ENCODE measurements at places on chromosomes 3 and 15.
A peak's percentile ranks its signal among the peaks of the same experiment; 100 is the strongest.

DNA sequence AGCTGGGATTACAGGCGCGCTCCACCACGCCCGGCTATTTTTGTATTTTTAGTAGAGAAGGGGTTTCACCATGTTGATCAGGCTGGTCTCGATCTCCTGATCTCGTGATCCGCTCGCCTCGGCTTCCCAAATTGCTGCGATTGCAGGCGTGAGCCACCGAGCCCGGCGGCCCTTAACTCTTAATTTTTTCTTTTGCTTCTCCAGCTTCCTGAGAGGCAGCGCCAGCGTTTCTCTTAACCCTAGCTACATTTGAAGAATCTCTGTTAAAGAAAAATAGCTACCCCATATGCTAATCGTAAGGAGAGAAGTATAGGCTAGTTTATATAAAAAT is 465 bp upstream of the GK5 start:
- DNase-seq = no peak

GRCh38 chr3:197002701-197003454 is 26.7 kb downstream of the MELTF start:
- DNase-seq = peak; percentile 92

GRCh38 chr15:74523982-74524381 is 17.0 kb upstream of the ARID3B start:
- no peak for DNase-seq

GRCh38 chr15:59350421-59350732 is 22.3 kb downstream of the MYO1E start:
- no peak for DNase-seq

GRCh38 chr15:29612096-29612495 is 210.2 kb downstream of the TJP1 start:
- DNase-seq = no peak

GRCh38 chr3:131323014-131323413 is 58.6 kb upstream of the NUDT16 start:
- DNase-seq = no peak

DNA sequence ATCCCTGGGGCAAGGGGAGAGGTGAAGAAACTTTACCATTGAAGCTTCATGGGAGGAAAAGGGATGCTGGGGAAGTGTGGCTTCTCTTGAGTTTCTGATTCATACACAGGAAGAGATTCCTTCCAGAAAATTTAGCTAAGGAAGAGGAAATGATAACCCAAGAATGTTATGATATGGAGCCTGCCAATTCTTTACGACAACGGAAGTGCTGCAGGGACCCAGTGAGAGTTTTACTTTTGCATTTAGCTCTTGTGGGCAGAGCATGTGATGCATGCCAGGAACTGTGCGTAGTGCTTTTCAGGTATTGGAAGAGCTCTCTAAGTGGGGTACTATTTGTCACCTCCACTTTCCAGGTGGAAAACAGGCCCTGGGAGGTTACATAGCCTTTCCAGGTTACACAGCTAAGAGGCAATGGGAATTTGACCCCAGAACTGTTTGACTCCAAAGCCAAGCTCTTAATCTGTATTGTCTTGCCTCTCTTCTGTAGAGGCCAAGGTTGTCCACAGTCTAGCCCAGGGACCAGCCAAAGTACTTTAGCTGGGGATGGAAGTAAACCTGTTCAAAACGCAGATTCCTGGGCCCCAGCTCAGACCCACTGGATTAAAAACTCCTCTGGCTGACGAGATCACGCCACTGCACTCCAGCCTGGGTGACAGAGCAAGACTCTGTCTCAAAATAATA is 23.0 kb downstream of the CMTM7 start:
- peak; percentile 78 for DNase-seq

DNA sequence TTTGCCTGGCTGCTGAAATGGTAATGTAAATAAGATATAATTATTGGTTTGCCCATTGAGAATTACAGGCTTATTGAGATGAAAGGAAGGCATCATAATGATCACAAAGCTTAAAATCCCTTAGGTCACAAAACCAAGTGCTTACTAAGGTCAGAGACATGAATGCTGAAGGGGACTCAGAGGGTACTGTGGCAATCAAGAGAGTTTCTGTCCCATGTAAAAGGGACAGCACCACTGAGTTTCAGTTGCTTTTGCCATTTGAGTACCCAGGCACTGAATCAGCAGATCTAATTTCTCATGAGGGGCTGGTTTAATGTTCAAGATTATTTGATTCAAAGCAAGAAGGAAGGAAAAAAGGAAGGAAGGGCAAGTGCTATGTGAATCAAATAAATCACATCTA is 127.0 kb downstream of the PLOD2 start:
- no peak for DNase-seq

DNA sequence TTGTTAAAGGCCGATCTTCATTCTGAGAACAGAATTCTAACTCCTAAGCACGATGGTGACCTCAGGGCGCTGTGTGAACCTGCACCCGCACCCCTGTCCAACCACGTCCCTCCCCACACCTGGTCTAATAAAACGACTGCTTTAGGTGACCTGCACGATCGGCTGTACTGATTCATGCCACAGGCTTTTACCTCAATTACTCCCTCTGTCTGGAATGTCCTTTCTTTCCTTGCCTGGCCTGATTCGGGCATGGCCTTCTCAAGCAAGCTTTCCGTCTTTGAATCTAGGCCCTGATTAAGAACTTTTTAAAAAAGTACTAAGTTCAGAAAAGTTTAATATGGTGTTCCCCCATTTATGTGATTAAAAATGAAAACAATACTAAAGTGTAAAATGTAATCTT is 842 bp upstream of the U2SURP start:
- no peak for DNase-seq

DNA sequence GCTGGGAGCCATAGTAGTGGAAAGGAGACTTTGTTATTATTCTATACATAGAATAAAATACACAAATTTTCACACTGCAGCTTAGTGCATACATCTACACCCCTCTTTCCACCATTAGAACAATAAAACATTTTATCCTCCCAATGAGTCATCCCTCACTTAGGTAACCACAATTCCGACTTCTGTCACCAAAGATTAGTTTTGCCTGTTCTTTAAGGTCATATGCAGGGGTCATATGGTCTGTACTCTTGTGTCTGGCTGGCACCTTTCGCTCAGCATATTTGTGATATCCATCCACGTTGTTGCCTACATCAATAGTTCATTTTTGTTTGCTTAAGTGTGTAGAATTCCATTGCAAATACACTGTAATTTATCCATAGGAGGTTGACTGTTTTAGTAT is 399.4 kb downstream of the SHQ1 start:
- DNase-seq = no peak

GRCh38 chr15:72118017-72118978 is at the start of the genes MYO9A and SENP8:
Gene MYO9A, minus strand, starts transcription at chr15:72118150. Its CDS starts 71,587 bp downstream, at chr15:72046563.
Gene SENP8, plus strand, starts transcription at chr15:72118403. Its CDS starts 21,221 bp downstream, at chr15:72139624.
- DNase-seq = peak; percentile 99

GRCh38 chr3:195900436-195901355 is 7.7 kb downstream of the TNK2 start:
- DNase-seq = peak; percentile 78

DNA sequence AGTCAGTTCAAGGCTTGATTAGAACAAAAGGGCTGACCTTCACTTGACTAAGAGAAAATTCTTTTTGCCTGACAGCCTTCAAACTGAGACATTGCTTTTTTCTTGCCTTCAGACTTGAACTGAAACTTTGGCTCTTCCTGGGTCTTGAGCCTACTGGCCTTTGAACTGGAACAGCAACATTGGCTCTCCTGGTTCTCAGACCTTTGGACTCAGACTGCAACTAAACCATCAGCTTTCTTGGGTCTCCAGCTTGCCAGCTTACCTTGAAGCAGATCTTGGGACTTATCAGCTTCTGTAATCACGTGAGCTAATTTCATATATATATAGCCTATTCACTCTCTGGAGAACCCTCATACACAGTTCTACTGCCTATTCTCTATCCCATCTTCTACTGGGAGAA is 19.5 kb upstream of the WDR49 start:
- no peak for DNase-seq

DNA sequence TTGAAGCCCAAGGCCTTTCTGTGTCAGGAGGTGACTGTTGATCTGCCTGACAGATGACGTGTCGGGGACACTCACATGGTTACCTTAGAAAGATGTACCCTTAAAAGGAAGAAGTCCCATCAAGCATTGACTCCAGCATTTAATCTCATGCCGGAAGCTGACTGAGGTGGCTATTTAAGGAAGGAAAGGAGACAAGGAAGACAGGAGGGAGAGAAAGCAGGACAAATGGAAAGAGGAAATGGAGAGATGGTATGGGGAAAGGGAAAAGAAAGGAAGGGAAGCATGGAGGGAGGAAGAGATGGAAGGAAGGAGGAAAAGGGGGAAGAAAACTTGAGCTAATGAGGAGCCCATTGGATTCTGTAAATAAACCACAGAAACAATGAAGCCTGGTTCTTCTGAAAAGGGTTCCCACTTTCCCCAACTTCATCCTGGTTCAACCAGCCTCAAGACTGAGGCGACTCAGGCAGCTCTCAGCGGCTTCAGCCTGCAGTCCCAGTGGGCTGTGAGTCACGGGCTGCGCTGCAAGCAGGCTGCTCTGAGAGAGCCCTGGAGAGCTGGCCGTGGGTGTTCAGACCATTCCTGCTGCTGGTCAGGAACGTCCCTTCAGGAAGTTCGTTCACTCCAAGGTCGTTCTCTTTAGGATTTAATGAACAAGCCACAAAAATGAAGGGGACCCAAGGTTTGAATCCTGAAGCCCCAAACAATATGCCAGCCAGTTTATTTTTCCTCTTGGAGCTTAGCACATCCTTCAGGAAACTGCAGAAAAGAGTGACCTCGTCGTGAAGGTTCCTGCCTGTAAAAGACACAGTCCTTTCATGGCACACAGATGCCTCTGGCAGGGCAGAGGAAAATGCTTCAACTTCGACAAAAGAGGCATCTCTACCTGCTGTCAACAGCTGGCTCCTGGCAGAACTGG is 69.6 kb upstream of the THBS1 start:
- no peak for DNase-seq

GRCh38 chr3:65902304-65902793 is 136.4 kb downstream of the MAGI1 start:
- DNase-seq = no peak

DNA sequence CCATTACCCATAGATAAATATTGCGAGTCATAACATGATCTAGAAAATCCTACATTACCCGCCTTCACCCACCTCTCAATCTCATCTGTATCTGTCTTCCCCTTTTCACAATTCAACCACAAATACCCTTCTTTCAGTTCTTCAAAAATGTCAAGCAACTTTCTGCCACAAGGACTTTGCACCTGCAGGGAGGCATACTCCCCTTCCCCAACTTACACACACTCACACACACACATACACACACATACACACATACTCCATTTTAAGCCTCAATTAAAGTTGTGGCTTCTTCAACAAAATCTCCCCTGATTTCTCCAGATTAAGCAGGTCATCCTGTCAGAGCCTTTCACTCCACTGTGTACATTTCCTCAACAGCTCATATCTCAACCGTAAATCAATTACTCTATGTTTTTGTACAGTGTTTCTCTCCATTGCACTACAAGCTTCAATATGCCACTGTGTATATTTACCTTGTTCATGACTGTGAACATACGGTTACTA is 33.1 kb upstream of the CCDC50 start:
- no peak for DNase-seq

DNA sequence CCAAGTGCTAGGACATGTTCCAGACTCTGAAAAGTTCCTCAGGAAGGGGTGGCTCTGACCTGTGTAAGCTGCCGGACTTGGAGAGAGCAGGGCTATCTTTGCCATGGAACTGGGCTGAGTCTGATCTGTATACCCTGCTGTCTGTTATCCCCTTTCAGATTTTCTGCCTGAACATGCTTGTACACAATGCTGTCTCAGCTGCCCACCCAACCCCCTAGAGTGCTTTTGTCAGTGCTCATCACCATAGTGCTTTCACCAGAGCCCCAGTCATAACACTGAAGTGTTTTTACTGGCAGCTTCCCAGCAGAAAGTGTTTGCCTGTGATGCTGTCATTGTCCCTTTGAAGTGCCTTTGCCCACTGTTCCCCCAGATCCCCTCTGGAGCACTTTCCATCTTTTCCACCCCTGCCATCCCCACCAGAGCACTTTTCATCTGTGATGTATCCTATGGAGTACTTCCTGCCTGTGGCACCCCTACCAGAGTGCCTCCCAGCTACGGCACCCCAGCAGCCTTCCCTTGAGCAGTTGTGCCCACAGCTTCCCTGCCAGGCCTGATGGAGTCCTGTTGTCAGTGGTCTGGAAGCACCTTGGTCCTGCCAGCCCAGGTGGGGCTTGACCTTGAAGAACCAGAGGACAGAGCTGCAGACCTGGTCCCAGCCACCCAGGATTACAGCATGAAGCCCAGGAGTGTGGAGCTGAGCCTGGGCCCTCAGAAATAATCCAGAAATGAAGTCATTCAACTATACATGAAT is 397.7 kb downstream of the DIPK2A start:
- DNase-seq = no peak

DNA sequence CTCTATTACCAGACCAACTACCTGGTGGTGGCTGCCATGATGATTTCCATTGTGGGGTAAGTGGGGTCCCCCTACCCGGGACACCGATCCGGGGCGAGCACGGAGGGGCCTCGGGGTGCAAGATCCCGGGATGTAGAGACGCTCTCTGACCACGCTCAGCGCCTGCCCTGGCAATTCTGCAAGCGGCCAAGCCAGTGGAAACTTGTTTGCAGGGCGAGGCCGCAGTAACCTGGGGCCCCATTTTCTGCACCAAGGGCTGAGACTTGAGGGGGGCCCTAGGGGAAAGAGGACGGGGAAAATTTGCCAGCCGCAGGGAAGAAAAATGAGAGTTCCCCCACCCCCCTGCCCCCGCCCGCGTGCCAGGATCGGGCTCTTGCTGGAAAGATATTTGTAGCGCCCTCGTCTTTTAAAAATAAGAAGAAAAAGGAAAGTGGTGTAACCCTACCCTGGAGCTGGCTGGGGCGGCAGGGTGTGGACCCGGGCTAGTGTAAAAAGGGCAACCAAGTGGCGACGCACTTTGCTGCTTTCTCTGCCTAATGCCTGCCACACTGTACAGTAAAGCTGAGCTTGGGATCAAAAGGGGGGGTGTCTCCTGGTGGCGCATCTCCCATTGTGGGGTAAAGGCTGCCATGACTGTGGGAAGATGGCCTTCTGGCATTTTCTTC is 563 bp downstream of the ARL6IP5 start:
- DNase-seq = peak; percentile 27

- no peak for DNase-seq
These were observed 982 bp upstream of the SCG3 start for GRCh38 chr15:51680321-51680720.

- DNase-seq = peak; percentile 8
These were observed 210.3 kb downstream of the ULK4 start for GRCh38 chr3:41751597-41751996.

GRCh38 chr3:45021524-45022297 is 4.4 kb upstream of the CLEC3B start:
- no peak for DNase-seq

DNA sequence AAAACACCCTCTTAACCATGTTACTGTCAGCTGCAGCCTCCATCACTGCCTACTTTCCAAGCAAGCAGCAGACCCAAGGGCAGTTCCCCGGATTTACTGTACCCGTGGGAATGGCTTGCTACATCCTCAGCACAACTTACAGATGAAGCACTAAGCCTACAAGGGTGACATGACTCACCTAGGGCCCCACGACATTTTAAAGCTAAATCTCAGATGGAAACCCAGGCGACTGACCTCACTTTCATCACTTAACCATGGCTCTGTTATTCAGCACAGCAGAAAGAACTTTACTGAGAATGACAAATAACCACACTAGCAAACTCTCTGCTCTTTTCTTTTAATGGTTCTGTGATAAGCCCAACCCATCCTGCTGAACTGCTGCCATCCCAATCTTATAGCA is 65.6 kb downstream of the SUMF1 start:
- peak; percentile 20 for DNase-seq

- DNase-seq = no peak
These were observed 382.9 kb downstream of the OTOL1 start for GRCh38 chr3:161879470-161879869.

- no peak for DNase-seq
These were observed 53.7 kb downstream of the GALK2 start for GRCh38 chr15:49223536-49224274.
